NCI-H526 treated with DMSO at 0.1 percent for 48 hours (cell line): ENCODE measurements at places on chromosomes 13 and 19.

- DNase-seq, result no peak
These were observed 61.8 kb downstream of the URI1 start for GRCh38 chr19:30003866-30004265.

DNA sequence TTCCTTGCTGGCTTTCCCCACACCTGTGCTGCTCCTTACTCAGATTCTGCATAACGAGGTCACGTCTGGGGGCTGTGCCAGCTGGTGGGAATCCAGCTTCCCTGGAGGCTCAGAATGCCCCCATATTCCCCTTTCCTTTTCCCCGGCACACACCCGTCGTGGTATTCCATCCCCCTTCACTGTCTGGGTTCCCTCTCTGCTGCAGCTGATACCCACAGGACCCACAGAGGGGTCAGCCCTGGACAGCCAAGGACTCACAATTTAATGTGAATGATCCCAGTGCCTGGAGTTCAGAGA is 4.2 kb upstream of the MYH14 start:
- DNase-seq, result no peak

DNA sequence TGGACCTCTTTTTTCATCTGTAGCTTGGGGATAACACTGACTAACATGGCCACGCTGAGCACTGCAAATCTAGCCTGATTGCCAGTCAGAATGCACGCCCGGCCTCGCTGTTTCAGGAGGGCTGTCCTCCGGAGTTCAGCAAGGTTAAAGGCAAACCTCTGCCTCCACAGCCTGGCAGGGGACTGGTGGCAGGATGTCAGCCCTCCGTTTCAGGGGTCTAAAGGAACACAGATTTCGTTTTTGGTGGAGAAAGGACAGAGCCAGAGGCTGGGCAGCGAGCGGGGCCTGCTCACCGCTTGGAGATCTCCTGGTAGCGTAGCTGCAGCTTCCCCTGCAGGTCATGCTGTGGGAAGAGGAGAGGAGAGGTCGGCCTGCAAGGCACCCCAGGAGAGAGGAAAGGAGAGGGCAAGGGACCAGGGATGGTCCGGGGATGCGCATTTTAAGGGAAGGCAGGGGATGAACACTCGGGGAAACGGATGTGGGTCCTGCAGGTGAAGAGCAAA is 560 bp downstream of the NDUFA7 start:
- DNase-seq, result no peak

DNA sequence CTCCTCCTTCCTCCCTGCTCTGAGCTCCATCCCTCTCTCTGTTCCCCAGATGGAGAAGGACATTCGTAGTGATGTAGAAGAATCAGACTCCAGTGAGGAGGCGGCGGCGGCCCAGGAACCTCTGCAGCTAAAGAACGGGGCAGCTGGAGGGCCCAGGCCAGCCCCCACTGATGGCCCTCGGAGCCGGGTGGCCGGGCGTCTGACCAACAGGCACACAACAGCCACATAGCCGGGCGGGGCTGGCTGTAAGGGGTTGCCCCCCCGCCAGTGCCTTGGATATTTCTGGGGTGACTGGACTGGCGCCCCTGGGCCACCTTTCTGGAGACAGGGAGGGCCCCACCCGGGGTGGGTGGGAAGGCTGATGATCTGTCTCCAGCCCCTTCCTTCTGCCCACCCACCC is 46.3 kb downstream of the CD320 start:
- no peak for DNase-seq

- DNase-seq, result no peak
These were observed 16.6 kb downstream of the DNAJC15 start for GRCh38 chr13:43039966-43040365.

GRCh38 chr19:45050036-45050435 is 11.2 kb downstream of the CLASRP start:
- DNase-seq, result no peak

DNA sequence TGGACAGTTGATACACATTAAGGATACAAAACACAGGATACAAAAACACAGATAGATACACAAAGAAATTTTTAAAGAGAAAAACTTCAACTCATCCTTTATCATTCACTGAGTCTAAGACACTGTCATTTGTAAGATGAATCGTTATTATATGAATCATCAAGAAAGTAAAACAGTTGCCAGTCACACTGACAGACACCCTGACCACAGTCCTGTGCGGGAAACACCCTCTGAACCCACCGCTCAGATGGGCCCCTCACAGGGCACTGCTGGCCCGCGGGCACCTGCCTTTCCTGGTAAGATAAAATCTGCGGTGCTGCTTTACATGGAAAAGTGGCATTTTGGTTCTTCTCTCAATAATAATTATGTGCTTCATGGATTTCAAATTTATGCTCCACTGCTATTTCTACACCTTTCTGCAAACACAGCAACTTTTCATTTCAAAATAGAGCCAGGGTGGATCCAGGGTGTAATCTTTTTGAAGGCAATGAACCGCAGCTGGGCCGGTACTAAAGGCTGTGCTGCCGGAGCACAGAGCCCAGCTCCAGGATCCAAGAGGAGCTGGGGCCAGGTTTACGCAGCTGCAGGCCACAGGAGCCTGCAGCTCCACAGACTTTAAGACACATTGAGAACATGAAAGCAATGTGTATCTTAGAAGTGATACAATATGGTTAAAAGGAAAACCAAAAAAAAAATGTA is 76.8 kb downstream of the TUBGCP3 start:
- no peak for DNase-seq

- peak; percentile 71 for DNase-seq
These were observed 25.1 kb upstream of the KCTD15 start for GRCh38 chr19:33771384-33772101.

DNA sequence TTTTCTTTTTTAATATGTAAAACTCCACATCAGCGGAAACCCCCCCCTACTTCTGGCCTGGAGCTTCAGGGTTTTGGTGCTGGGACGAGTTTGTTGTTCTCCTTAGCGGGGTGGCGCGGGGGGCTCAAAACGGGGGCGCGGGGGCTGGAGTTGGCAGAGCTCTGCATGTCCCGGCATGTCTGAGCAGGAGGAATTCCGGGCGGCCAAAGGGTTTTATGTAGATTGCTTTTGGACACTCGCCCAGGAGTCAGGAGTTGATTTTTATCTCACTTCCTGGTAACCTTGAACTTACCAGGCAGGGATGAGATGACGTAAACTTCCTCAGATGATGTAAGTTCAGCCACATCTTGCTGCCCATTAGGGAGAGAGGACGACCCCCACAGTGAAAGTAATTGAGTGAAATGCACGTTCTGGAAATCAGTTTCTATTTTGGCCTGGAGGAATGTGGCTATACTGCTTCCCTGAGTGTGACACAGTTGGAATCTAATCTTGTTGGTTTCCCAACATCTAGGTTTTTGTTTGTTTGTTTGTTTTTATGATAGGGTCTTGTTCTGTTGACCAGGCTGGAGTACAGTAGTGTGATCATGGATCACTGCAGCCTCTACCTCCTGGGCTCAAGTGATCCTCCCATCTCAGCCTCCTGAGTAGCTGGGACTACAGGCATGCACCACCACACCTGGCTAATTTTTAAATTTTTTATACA is 21.0 kb upstream of the GDF15 start:
- no peak for DNase-seq

- DNase-seq, result no peak
These were observed 89.7 kb downstream of the HSPH1 start for GRCh38 chr13:31072041-31072440.

GRCh38 chr13:49652355-49653305 is 24.3 kb downstream of the ARL11 start:
- DNase-seq, result peak; percentile 54

DNA sequence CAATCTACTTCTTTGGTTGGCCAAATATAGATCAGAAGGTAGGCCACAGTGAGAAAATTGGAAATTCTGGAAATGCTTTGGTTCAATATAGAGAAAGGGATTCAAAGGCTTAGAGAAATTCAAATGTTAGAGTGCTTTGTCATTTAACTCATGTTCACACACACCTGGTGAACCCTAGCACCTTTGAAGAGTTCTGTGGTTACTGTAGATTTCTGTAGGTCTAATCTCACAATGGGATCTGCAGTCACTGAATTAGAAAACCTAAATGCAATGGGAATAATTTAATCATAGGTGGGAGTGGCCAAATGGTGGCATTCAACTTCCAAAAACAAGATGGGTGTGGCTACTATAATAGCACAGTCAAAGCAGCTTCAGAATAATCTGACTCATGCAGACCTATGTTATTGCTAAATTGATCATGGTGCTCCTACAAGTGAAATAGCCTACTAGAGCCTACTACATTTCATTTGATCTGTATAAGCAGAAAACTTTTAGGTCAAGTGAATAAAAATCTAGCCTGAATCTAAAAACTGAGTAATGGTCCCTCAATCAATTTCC is 1152.9 kb downstream of the PCDH9 start:
- DNase-seq, result no peak

DNA sequence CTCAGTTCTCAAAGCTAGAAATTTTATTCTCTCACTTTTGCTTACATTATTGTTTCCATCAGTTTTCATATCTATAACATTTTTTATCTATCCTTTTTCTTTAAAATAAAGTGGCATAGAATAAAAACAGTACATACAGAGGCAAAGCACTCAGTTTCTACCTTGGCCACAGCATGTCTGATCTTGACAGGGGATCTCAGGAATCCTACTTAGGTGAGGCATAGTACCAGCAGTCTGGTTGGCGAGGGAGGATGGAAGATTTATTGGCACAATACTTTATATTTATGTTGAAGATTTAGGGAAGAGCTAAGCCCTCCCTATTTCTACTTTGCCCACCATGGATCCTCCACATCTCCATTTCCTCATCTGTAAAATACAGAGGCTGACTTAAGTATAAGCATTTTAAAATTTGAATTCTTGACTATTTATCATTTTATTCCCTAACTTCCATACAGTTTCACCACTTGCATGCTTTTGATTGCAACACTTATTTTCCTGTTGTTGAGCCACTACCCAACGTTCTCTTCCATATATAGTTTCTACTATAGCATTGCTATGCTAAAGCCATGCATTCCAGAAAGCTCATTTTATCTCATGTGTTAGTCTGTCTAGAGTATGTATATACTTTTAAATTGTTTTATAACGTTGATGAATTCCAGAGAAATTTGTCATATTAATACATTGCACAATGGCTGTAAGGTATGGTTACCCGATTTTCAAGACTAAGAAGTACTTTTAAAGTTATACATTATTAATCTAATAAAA is 506.7 kb downstream of the KCTD12 start:
- DNase-seq, result no peak

DNA sequence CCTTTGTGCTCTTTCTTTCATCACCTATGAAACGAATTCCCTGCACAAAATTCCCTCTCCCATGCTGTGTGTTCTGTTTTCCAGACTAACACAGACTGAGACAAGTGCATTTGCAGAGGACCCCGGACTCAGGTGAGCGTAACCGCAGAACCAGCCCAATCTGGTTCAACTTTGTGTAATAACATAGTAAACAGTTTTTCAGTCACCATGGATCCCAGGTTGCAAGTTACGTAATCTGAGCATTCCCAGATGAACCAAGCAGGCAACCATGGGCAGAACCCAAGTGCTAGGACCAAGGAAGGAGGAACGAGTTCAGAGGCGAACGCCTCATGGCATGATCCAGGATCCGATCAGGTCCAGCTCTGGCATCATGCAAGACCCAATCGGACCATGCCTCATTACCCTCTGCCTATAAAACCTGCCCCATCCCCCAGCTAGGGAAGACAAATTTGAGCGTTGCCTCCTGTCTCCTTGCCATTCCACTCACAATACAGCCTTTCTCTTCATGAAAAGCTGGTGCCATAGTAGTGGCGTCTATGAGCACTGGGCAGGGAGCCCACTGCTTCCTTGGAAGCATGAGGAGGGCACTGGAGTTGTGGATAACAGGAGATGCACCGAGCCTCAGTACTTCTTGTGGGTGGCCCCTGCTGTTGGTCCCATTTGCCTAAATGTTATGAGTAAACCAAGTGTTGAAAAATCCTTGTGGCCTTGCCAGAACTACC is 107.6 kb downstream of the ABCC4 start:
- no peak for DNase-seq

GRCh38 chr13:90443268-90443667 is 904.2 kb upstream of the MIR17HG start:
- DNase-seq, result no peak

GRCh38 chr13:67069117-67069767 is 160.9 kb downstream of the PCDH9 start:
- no peak for DNase-seq

DNA sequence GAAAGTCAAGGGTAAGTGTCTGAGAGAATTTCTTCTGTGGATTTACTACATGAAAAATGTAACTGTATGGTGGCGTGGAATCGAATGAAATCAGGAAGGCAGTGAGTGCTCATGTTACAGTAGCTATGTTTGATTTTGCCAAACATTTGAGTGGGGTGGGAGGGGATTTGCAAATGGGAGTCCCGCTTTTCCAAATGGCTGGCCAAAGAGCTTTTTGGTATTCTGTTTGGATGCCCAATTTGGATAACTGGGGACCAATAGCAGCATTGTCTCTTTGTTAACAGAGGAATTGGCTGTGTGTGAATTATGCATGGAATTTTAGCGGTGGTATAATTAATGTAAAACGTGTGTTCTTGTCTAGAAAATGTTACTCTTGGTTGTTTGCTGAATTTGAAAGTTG is 17.8 kb downstream of the HNRNPM start:
- no peak for DNase-seq

DNA sequence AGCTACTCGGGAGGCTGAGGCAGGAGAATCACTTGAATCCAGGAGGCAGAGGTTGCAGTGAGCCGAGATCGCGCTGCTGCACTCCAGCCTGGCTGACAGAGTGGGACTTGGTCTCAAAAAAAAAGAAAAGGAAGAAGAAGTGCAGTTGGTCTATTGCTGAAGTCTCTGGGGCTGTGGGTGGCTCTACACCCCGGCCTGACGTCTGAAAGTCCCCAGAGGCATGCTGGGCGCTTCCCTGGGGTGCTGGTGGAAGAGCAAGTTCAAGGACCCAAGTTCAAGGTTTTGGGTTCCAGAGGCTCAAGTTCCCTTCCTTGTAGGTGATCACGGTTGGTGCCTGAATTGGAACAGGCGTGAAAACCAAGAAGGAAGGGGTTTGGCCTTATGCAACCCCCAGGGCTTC is 3.8 kb downstream of the HCN2 start:
- no peak for DNase-seq

DNA sequence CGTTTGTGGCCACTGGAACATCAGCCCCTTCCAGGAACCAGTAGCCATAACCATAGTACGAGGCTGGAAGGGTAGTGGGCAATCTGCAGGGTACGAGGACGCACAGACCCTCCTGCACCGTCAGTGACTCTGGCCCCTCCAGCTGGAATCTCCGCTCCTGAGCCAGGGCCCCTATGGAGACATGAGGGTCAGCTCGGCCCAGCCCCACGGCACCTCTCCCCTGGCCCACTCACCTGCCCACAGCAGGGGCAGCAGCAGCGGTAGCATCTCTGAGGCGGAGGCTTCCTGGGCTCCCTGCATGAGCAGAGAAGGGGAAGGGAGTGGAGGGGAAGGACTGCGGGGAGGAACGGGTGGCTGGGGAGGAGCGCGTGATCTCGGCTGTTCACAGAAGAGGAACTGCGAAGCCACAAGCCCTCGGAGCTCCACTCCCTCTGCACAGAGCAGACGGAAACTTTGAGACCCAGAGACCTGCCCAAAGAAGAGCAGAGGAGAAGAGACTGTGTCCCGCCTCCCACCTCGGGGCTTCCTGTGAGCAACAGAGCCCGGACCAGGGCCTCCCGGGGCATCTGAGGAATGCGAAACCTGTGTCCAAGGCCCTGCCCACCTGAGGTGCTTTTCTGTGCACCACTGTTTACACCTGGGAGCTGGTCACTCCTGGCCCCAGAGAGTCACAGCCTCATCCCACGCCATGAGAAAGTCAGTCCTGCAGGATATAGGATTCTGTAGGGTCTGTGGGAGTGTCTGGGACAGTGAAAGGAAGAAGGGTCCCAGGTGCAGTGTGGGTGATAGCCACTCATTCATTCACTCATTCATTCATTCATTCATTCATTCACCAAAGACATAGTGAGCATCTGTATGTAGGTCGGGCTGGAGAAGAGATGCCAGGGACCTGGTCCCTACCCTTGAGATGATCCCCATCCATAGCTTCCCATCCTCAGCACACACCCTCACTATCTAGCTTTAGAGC is at the start of gene SIGLEC6:
SIGLEC6 (minus strand) TSS at position 322 of the 967 bp plus-strand sequence; CDS start at position 300, 22 bp downstream.
- DNase-seq, result no peak
